ENCODE measurements at places on chromosomes 1 and 21.

- DNase-seq, result no peak
Observed at GRCh38 chr1:54591127-54591756, 32.1 kb downstream of the FAM151A start.

DNA sequence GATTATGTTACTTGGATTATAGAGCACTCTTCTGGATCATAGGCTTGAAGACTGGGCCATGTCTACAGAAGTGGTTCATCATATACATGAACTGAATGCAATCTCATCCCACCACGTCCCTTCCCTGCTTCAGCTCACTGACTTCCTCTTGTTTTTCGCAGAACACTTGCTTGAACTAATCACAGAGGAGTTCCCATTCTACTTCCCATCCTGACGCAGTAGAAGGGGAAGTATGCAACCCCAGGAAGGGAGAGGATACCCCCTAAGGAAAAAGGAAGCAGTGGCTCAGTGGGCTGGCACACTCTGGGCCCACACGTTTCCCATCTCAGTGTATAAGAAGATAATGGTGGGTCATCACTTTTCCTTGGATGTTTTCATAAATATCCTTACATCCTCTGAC lies 36.2 kb downstream of the CASQ2 start:
- DNase-seq, result no peak

DNA sequence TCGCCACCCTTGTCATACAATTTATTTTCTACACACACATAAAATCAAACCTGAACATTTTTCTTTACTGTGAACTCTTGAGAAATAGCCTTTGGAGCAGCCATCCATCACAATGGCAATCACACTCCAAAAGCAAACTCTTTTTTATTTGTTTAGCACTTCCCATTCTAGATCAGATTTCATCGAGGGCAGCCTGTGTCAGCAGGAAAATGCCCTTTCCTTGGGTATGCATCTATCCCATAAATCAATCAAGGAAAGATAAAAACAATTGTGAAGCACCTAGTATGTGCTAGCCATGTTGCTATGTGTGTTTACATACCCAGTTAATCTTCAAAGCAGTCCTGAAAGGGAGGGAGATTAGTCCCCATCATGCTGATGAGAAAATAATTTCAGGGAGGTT lies 484.1 kb upstream of the USP24 start:
- no peak for DNase-seq

DNA sequence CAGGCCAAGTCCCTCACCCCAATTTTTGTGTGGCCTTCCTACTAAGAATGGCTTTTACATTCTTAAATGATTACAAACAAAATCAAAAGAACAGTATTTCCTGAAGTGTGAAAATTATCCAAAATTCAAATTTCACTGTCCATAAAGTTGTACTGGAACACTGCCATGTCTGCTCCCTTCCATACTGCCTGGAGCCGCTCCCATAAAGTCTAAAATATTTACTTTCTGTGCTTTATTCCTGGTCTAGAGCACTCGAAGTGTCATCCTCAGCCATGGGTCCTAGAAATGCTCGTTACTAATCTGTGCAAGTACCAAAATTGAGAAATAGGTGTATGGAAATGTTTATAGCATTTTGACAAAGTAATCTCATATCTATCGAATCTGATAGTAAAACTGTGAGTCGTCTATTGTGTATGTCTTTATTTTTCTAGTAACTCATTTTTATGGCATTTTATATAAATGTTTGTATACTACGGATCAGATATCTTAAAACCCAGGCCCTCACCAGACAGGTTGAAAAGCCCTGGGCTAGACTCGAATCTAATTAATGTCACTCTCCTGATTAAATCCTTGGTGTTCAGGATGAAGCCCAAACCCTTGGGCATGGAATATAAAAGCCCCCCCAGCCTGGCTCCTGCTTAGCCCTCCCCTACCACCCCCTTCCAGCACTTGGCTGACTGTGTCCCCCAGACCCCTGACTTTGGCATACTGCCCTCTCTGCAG lies 4.9 kb downstream of the LBR start:
- no peak for DNase-seq

DNA sequence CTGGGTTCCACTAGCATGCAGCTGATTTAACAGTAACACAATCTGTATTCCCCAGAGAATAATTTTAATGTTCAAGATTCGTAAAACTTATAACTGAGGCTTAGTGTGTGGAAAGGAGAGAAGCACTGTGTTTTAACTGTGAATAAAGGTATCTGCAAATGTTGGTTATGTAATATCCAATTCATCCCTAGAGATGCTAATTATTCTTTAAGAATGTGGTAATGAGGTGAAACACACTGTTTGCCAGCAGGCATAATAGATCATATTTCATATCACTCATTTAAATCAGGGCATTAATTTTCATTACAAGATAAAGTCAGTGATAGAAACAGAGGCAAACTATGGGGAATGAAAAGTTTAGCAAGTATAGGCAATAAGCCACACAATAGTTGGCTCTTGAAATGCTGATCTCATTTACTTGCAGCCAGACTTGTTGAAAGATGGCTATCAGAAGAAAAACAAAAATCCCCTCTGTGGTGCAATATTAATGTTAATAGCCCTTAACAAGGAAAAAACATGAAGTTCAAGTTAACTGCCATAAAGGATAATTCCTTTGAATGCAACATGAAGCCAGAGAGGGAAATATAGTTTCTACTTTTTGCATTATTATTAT lies 33.4 kb downstream of the HMCN1 start:
- no peak for DNase-seq

GRCh38 chr1:229471175-229471574 lies 37.0 kb downstream of the NUP133 start:
- no peak for DNase-seq

GRCh38 chr1:21436488-21437340 lies 3.2 kb upstream of the NBPF3 start:
- no peak for DNase-seq

- no peak for DNase-seq
Observed at GRCh38 chr1:165852871-165853270, 25.5 kb downstream of the UCK2 start.

GRCh38 chr21:30234643-30235042 lies 18.7 kb upstream of the CLDN8 start:
- DNase-seq, result no peak

DNA sequence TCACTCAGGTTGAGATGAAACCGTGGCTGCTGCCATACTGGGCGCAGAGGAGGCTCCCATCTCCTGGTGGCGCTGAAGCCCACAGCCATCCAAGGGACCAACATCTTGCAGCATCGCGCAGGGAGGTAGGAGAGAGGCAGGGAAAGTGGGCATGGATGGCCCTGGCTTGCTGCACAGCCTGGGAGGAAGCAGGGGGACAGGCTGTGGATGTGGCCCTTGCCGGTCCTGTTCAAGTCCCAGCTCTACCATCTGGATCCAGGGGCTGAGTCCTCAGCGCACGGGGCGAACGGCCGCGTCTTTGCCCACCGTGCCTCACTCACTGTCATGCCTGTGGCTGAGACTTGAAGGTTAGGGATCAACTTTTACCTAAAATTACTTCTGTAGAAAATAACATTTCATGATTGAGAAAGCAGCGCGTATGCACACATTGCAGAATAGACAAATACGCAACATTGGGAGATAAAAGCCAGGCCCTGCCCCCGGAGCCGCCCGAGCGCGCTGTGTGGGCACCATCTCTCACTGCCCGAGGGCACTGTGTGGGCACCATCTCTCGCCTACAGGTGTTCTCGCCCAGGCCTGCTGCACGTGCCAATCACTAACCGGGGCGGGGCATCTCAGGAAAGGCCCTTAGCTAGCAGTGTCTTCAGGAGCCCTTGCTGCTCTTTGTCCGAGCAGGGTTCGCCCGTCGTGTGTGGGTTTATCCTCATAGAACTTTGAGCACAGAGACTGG lies 11.5 kb downstream of the SLX9 start:
- no peak for DNase-seq

- DNase-seq, result no peak
Observed at GRCh38 chr21:24636696-24637095, 970.6 kb downstream of the MRPL39 start.

DNA sequence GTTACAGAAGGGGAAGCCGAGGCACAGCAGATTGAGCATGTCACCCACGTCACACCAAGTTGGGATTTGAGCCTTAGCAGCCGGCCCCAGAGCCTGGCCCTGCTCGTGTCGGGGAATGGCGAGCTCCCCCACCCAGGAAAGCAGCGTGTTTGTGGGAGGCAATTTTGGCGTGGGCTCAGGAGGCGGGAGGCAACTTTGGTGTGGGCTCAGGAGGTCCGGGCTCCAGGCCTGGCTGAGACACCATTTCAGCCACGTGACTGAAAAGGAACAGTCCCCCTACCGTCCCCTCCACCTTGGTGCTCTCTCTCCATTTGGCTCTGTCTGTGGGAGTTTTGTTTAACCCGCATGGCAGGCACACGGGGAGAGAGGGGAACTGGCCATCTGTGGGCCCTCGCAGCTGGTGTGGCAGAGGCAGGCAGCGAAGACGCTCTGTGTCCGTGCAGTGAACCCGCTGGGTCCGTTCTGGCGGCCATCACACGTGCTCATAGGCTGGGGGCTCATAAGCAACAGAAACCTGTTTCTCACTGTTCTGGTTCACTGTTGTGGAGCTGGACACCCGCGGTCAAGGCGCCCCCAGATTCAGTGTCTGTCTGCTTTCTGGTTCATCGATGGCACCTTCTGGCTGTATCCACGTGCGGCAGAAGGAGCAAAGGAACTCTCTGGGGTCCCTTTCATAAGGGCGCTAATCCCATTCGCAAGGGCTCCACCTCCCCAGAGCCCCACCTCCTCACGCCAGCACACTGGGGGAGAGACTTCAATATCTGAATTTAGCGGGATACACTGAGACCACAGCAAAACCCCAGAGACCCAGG lies 110.2 kb downstream of the CRYAA start:
- no peak for DNase-seq

GRCh38 chr21:34548781-34549376 lies 36.9 kb upstream of the KCNE1 start:
- no peak for DNase-seq
